SJSA1 (cell line): ENCODE measurements at places on chromosomes 6 and 20.

DNA sequence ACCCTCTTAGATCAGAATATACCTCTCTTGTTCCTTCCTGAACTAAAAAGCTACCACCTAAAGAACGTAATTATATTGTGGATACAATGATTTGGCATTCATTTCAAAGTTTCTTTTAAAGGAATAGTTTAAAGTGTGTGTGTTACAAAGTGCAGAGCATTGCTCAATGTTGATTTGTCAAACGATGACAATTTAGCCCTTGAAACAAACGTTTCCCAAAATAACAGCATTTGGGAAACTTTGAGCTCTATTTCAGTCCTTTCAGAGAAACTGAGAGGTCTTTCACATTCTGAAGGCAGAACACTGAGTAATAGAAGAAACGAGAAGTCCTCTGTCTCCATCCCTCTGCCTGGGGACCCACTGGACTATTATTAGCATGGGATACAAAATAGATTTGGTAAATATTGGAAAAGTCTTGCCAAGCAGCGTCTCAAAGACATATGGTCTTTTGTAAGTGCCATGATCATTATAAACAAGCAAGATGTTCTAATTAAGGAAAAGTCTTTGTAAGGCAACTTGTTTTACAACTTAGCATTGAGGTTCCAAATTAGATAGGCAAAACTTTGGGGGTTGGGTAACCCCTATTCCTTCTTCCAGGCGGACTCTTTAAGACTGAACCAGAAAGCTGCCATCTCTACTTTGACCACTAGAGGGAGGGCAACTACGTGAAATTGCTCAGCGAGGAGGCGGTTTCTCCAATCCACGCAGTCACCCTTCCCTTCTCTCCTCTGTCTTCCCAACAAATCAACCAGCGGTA is 208.8 kb downstream of the RNF144B start:
- peak; percentile 62 for DNase-seq

GRCh38 chr6:135891710-135892109 is 40.2 kb downstream of the PDE7B start:
- no peak for DNase-seq

DNA sequence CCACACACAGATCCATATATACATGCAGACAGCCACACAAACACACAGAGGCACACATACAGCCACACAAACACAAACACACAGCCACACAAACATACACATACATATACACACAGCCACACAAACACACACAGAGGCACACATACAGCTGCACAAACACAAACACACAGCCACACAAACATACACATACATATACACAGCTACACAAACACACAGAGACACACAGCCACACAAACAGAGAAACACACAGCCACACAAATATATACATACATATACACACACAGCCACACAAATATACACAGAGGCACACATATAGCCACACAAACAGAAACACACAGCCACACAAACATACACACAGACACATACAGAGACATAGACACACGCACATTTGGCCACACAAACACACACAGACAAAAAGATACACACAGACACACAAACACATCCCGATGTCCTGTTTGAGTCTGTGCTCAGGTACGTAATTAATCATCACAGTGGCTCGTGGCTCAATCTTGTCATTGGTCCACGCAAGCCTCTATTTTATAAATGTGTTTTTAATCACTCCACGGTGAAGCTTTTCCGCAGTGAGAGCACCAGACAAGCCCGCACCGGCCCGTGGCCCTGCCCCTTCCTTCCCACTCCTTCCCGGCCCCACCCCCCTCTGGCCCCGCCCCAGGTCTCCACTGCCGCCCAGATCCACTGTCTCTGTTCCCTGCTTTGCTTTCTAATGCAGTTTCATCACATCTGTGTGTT is 135.3 kb downstream of the CDH4 start:
- no peak for DNase-seq

- no peak for DNase-seq
Measured at GRCh38 chr20:19701429-19701828, 56.6 kb upstream of the RIN2 start.

DNA sequence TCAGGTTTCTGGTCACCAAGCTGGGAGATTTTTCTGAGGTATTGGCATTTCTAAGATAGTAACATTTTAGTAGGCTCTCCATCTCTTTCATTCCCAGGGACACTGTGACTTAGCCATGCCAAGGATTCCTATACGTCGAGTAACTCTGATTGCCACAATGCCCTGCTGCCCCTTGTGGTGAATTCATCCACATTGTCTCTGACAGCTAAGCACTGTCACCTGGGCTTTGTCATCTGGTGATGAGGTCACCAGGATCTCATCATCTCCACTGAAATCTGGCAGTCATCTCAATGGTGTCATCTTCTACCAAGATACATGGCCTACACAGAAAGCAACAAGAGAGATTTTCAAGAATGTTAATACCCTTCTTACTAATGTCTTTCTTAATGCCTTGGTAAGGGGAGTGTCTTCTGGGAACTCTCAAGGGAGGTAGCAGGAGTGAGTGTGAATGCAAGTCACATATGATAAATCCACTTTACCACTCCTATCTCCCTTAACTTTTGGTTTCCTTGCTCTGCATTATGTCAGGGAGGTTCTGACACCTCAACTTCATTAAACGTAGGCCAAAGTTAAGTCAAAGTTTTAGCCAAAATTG is 246.7 kb downstream of the CD109 start:
- DNase-seq = no peak

- DNase-seq = no peak
Measured at GRCh38 chr6:99607416-99608036, 893 bp downstream of the PRDM13 start.

- DNase-seq = no peak
Measured at GRCh38 chr6:110652520-110652919, 162.7 kb downstream of the CDK19 start.

DNA sequence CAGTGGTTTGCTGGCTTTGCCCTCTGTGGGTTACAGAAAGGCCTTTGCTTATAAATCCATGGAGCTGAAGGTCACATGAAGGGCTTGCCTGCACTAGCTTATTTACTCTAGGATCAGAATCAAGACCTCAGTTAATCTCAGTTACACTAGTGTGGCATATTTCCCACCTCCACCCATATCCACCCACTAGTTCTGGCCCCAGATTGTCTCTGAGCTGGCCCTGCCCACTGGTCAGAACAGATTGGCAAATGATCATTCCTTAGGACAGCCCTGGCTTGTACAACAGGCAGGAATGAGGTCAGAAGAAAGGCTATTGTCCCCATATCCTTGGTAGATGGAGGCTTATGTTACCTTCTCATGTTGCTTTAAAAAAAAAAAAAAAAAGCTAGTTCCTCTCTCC is 33.3 kb upstream of the SASH1 start:
- DNase-seq = no peak

DNA sequence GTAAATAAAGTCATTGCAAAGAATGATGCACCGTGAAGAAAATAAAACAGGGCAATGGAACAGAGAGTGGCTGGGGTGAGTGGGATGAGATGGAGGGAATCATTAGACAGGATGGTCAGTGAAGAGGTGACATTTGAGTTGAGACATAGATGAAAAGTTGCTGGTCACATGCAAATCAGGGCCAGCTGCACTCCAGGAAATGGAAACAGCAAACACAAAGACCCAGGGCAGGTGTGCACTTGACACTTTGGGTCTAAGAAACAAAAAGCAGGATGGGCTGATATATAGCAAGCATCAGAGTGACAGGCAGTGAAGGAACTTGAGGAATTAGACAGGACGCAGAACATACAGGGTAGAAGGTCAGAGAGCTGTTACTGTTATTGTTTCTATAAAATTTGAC is 171.5 kb upstream of the RIPOR2 start:
- no peak for DNase-seq

GRCh38 chr6:114272582-114272981 is 70.2 kb downstream of the HS3ST5 start:
- DNase-seq = no peak

- no peak for DNase-seq
Measured at GRCh38 chr20:1524004-1524403, 32.8 kb upstream of the SIRPB2 start.
